ENCODE measurements at places on chromosomes 1 and 21.
A peak's percentile ranks its signal among the peaks of the same experiment; 100 is the strongest.

- DNase-seq, result no peak
Observed at GRCh38 chr1:64047549-64047996, 155.8 kb upstream of the UBE2U start.

- no peak for DNase-seq
Observed at GRCh38 chr1:228465571-228466146, 21.5 kb upstream of the RNF187 start.

DNA sequence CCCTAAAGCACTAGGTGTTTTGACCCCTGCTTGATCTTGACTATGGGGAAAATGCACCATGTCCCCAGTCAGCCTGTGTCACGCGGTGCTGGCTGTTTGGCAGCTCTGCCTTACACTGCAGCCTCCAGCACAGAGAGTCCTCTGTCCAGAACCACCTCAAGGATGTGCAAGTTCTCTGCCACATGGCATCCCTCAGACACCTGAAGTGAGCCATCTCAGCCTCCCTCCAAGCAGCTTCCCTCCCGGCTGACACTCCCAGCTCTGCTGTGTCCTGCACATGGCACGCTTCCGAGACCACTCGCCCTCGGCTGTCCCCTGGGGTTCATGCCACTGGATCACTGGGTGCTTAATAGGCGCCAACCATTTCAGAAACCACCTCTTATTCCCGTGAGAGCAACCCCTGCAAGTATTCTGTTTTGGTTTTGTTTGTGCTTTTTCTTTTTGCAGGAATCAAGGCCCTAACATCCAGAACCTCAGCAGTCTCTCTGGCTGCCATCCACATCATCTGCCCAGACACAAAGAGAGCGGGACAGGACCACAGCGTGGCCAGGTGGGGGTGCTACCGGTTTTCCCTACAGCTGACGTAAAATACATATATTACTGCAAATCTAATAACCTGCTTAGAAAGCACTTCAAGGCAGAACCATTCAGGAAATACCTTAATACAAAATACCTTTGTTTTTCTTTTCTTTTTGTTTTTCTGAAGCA, 45.7 kb downstream of the CAPZB start:
- peak; percentile 52 for DNase-seq

- no peak for DNase-seq
Observed at GRCh38 chr1:26938004-26938658, 16.6 kb downstream of the NUDC start.

DNA sequence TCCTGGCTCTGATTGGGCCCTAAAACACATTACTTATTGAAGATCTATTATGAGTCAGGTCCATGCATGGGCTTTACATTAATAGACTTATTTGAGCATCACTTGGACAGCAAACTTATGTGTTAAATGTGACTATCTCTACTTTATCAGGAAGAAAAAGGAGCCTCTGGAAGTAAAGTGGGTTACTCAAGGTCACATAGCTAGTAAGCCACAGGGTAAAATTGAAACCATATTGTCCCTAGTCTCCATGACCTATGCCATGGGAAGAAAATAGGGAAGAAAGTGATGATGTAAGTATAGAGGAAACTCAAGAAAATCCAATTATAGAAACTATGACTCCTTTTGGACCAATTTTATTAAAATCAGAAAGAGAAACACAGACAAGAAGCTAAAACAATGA, 555.3 kb downstream of the NUF2 start:
- DNase-seq, result no peak
